ENCODE measurements at places on chromosomes 5 and 9.
A peak's percentile ranks its signal among the peaks of the same experiment; 100 is the strongest.

DNA sequence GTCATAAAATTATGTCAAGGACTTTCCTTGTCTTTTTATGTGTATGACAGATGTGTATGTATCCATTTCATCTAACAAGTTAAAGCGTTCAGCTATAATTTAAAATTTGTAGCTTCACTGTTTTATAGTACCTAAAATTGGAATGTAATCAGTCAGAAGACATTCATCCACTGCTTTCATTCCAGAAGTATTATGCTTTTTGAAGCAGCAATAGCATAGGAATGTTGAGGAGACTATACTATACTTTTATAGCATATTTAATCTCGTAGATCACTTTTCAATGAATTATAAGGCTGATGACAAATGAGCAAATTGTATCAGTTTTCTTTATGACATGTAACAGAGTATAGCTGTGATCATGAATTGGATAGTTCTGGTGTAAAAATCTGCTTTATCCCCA, 6.9 kb downstream of the PCDHGA12 start:
- DNase-seq: no peak

DNA sequence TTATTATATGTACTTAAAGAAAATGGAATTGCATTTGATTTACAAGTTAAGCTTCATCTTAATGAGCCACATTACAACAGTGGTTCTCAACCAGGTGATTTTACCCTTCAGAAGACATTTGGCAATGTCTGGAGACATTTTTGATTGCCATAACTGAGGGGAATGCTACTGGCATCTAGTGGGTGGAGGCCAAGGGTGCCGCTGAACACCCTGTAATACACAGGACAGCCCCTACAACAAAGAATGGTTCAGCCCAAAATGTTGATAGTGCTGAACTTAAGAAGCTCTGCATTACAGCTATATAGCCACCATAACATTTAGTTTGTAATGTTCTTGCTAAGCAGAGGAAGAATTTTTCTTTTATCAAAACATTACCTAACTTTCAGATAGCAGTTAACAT, 103.1 kb downstream of the PAM start:
- DNase-seq: no peak

GRCh38 chr5:168039566-168040248, 251.7 kb upstream of the WWC1 start:
- DNase-seq: no peak

DNA sequence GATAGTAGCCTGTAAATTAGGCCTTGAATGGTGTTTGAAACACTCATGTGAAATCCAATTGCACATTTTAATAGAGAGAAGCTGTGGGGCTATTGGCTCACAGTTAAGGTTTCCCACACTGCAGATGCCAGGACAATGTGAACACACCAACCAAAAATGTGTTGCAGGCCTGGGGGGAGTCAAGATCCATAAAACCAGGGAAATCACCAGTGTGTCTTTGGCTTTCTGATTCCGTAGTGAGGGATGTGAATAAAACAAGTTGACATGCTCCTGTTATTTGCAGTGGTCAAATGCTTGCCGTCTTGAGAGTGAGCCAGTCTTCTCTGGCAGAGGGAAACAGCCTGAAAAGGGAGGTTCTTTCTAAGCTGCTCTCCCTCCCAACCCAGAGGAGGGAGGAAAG, 79.0 kb downstream of the ZNF462 start:
- no peak for DNase-seq

- DNase-seq: no peak
Measured at GRCh38 chr5:138629392-138629791, 54.2 kb upstream of the HSPA9 start.

GRCh38 chr9:21121595-21122251, 19.9 kb downstream of the IFNW1 start:
- DNase-seq: no peak

- DNase-seq: no peak
Measured at GRCh38 chr9:134215699-134216448, 51.5 kb upstream of the RNU6ATAC start.

DNA sequence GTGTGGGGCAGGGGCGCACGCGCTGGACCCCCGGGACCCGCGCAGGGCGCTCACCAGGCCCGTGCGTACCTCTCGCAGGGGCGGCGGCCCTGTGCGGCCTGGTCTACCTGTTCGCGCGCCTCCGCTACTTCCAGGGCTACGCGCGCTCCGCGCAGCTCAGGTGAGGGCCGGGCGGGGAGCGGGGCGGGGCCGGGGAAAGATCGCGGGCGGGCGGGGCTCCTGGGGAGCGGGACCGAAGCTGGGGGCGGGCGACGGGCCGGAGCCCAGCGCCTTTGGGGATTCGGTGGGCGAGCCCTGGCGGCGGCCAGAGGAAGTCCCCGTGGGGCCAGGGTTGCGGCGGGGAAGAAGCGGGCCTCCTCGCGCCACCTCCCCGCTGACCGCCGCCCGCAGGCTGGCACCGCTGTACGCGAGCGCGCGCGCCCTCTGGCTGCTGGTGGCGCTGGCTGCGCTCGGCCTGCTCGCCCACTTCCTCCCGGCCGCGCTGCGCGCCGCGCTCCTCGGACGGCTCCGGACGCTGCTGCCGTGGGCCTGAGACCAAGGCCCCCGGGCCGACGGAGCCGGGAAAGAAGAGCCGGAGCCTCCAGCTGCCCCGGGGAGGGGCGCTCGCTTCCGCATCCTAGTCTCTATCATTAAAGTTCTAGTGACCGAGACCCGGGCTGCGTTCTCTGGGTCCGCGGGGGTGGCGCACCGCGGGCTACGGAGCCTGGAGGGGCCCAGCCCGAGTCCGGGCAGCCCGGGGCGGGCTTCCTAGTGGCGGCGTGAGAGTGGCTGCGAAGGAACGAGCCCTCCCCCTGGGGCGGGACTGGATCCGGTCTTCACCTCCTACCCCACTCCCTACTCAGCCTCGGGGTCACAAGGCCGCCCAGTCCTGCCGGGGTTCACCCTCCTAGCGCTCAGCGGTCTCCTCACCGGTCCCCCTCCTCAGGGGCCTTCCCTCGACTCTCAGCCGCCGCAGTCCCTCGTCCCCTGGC, 2.4 kb downstream of the LTC4S start:
- DNase-seq: peak; percentile 76

GRCh38 chr5:117089001-117089400, 514.4 kb upstream of the SEMA6A start:
- no peak for DNase-seq

- no peak for DNase-seq
Measured at GRCh38 chr5:89277816-89278215, 394.8 kb upstream of the MEF2C start.

GRCh38 chr9:136043441-136043991, 51.6 kb downstream of the NACC2 start:
- no peak for DNase-seq

GRCh38 chr5:116529615-116530014, 45.0 kb downstream of the SEMA6A start:
- DNase-seq: no peak

- no peak for DNase-seq
Measured at GRCh38 chr9:96305171-96305570, 3.2 kb upstream of the HSD17B3 start.

DNA sequence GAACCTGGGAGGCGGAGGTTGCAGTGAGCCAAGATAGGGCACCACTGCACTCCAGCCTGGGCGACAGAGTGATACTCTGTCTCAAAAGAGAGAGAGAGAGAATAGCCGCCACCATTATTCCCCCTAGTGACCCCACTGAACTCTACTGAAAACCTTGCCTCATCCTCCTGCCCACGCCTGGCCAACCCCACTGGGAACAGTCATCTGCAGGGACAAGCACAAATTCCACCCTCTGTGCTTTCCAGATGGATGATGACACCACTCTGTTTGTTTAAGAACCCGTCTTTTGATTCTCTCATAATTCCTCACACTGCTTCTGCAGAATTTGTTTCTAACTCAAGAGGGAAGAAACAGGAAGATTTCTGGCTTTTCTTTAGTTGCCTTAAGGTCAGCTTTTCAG, 12.2 kb downstream of the BHMT2 start:
- no peak for DNase-seq

DNA sequence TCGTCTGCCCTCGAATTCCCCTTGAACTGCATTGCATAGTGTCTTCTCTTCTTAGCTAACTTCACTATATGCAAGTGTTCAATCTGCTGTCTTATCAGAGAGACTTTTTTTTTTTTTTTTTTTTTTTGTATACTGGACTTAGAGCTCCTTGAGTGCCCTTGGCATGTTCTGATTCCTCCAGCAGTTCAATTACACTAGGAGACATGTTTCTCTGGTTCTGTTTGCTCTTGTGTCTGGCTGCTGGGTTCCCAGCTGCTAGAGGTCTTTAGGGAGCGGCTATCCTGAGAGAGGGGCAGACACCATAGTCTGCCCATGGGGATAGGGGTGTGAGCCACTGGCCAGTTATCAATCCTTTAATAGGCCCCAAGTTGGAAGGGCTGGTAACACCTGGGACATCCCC, 13.1 kb downstream of the OR2S2 start:
- no peak for DNase-seq

- no peak for DNase-seq
Measured at GRCh38 chr9:110101531-110102161, 106.3 kb downstream of the C9orf152 start.

DNA sequence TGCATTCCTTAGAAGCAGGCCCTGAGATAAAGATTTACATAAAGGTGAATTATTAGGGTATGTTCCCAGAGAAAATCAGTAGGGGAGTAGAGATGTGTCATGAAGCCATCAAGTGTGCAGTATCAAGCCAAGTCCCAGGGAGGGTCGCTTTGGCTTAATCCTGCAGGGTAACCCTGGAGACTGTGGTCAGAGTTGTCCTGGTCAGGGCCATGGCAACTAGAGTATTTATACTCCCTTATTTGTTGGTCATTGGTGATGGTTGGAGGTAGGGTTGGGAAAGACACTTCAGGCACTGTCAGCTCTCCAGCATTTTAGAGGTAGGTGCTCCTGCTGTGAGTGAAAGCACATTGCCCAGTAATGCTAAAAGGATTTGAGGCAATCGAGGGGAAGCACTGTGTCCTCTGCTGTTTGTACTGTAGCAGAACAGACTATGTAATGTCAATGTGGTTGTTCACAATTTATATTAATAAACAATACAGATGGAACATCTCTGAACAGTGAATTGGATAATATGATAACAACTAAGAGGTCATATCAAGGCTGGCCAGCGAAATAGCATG, 108.9 kb downstream of the GDNF start:
- no peak for DNase-seq

DNA sequence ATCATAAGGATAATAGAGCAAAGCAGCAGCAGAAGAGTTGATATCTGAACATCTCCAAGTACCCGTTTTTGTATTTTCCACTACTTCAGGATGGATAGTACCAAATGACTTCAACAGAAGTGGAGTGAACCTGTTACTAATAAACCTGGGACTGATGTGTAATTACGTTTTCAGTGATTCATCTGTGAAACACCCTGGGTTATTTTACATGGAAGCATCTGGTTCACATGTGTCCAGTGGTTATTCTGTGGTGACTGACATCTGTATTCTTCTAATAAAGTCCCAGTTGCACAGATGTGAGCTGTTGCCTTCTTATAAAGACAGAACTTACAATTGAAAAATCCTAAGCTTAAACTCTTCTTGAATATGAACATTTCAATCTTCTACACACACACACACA, 139.7 kb upstream of the VCAN start:
- DNase-seq: no peak

DNA sequence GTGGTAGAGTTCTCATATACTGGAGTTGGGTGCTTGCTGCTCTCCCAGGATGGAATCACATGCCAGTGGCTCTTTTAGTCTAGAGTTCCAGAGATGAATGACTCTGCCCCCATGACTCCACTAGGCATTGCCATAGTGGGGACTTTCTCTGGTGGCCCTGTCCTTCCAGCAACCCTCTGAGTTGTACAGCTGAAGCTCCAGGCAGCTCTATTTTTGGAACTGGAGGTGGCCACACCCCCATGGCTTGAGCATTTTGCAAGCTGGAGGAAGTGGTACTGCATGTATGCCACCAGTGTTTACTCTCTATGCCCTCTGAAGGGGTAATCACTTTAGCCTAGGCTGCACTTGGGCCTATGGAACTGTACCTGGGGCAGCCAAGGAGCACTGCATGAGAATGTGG, 112.6 kb downstream of the RANBP17 start:
- no peak for DNase-seq

GRCh38 chr9:4058931-4059330, 240.9 kb downstream of the GLIS3 start:
- DNase-seq: no peak

GRCh38 chr5:82045554-82046275, 73.9 kb downstream of the ATG10 start:
- no peak for DNase-seq

- no peak for DNase-seq
Measured at GRCh38 chr5:5456858-5457257, 34.4 kb downstream of the ICE1 start.

DNA sequence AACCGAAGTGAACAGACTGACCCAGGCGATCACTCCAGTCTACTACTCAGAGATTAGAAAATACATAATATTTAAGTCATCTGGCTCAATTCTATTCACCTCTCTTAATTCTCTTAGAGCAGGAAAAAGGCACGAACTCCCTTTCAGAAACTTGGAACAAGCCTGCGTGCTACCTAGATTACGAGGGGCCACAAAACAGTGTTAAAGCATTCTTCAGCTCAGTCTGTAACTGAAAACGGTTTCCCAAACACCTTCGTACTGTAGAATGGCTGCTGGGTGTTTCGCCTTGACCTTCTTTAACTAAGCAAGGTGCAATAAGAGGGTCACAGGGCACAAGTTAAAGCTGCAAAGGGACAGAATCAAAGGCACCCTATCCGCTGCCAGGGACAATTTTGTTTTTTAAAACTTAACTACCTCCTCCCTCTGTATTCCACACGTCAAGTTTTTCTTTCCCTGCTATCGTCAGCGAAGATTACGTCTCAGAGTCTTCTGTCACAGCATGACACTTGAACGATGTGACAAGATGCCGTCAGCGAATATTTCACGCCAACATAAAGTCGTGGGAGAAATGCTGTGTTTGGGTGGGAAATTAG, 687 bp downstream of the LYSMD3 start:
- DNase-seq: peak; percentile 29

GRCh38 chr9:136667940-136668760, 5.4 kb downstream of the EGFL7 start:
- DNase-seq: no peak

Measured in CD4-positive, alpha-beta T cell treated with Interleukin-1 beta for 1 hour (primary cell).